NCI-H1694 treated with DMSO at 0.1 percent for 48 hours (cell line): ENCODE measurements at places on chromosomes 2 and 18.

- no peak for DNase-seq
Observed at GRCh38 chr2:47618272-47618552, 164.7 kb upstream of the MSH6 start.

GRCh38 chr2:145801210-145801609 lies 1281.3 kb upstream of the ZEB2 start:
- no peak for DNase-seq

DNA sequence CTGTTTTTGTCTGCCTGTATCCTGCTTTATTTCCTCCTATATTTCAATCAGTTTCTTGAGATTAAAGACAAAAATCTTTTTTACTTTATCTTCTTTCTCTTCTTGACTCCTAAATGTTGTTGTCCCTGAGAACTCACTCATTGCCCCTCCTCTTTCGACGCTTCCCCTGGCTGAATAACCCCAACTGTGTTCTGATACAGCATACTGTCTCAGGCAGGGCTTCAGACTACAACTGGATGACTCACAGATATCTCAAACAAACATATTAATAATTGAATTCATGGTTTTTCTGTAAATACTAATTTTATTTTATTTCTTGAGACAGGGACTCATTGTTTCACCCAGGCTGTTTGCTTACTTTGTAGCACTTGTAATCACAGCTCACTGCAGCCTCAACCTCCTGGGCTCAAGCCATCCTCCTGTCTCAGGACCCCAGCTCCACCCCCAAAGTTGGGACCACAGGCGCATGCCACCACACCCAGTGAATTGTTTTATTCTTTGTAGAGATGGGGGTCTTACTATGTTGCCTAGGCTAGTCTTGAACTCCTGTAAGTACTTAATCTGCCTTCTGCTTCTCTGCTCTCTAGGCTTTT lies 9.4 kb downstream of the ITGAV start:
- no peak for DNase-seq

GRCh38 chr2:73078457-73079411 lies 7.2 kb upstream of the SFXN5 start:
- no peak for DNase-seq

DNA sequence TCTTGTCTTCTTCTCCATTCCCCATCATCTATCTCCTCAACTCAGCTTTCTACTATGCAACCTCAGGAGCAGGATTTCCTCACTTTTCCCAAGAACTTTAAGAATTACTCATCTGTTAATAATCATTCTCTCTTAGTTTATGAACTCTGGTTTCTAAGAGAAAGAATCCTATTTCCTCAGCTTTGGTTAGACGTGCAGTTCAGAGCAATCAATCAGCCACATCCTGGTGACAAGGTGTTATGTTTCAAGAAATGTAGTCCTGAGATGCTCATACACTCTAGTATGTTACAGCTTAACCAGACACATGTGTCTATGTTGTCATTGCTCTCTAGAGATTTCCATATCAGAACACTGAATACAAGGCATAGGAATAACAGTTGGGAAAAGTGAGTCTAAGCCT lies 277.9 kb downstream of the MBD2 start:
- no peak for DNase-seq

DNA sequence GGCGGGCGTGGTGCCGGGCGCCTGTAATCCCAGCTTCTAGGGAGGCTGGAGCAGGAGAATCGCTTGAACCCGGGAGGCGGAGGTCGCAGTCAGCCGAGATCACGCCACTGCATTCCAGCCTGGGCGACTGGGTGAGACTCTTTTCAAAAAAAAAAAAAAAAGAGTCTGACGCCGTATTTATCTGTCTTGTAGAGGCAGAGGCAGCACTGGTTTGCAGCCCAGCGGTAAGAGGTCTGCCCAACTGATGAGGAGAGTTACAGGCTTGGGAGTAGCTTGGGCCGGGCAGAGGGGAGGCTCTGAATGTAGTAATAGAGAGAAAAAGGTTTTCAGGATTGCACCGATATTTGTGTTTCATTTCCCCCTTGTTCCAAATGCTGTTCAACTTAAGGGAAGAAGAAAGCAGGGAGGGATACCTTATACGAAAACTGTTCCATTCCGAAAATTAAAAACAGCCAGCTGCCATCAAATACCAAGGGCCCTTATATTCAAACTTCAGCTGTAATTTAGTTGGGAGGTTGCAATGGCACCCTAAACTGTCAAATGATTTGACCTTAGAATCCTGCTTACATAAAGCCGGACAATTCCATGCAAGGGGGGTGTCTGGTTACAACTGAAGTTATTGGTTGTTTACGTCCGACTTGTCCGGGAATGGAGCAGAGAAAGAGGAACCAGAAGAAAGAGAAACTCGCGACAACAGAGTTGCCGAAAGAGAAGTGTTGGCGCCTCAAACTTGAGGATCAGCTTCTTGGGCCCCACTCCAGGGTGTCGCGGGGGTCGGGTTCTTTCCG lies 9.2 kb upstream of the SP9 start:
- DNase-seq = no peak

DNA sequence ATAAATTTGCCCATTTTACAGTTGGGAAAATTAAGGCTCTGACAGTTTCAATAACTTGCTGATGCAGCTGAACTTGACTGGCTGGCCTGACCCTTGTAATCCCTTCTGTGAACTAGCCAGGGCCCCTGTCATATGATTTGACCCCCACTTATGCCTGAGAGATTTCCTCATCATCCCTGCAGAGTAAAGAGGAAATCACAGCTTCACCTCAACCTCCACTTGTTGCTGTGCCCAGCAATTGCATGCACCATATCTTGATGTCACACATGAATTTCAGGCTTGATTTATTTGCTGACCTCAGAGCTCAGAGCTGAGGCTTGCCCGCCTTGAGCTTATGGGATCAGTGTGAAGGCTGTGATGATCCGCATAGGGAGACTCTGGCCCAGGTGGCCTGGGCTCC lies 108.1 kb downstream of the ACOXL start:
- no peak for DNase-seq

- DNase-seq = no peak
Observed at GRCh38 chr2:231347638-231348037, 47.9 kb upstream of the B3GNT7 start.

DNA sequence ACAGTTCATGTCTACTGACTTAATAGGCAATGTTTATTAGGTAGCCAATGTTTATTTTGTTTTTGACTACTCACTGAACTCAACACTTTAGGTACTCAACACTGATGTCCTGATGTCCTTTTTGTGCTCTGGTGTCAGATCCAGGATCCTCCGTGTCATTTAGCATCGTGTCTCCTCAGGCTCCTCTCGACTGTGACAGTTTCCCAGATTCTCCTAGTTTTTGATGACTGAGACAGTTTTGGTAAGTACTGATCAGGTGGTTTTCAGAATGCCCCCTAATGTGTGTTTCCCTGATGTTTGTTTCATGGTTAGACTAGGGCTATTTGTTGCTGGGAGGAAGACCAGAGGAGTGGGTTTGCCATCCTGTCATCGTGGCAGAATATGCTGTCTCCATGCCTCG lies 719.7 kb upstream of the SOX11 start:
- no peak for DNase-seq

GRCh38 chr2:6724605-6725140 lies 141.0 kb downstream of the CMPK2 start:
- DNase-seq = no peak

DNA sequence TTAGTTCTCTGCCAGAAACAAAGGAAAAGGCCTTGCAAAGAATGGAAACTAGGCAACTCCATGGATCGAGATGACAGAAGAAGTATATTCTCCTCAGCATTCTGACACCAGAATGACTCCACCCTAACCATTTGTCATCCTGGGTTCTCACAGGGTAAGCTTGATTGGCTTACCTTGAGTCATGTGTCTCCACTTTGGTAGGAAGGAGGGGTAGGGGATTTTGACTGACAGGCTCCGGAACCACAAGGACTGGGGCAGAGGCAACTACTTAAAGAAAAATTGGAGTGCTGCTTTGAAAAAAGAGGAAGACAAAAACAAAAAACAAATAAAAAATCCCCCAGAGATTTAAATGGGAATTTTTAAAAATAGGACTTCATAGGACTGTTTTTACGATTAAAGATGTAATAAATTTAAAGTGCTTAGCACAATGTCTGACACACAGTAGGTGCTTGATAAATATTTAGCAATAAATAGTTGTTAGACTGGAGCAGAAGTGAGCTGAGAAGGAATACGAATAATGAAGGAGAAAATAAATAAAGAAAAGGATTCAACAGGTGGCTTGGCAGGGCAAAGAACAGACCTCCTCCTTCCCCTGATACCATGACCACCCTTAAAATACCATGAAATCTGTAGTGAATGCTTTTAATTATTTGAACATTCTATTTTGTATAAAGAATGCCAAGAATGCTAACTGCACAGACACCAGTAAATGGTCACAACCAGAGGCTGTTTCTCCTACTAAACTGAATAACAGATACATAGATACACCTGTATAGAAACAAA lies 230.2 kb downstream of the CDCA7 start:
- DNase-seq = no peak

- DNase-seq = peak; percentile 68
Observed at GRCh38 chr2:171703574-171704347, 16.5 kb downstream of the DYNC1I2 start.

DNA sequence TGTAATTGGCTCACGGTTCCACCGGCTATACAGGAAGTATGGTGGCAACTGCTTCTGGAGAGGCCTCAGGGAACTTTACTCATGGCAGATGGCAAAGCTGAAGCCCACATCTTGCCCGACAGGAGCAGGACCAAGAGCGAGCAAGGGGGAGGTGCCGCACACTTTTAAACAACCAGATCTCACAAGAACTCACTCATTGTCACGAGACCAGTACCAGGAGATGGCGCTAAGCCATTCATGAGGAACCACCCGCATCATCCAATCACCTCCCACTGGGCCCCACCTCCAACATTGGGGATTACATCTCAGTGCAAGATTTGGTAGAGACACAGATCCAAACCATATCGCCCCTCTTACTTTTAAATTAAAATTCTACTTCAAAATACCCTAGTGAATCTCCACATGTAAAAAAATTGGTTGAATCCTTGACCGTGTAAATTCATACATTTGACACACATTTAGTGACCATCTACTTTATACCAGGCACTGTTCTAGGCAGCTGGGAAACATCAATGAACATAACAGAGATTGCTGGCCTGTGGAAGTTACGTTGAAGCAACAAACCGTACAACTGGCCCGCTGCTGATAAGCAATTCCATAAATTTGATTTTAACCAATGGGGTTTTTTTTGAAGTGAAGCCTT lies 87.6 kb downstream of the ALPK2 start:
- DNase-seq = no peak

- no peak for DNase-seq
Observed at GRCh38 chr2:165410276-165410675, 59.2 kb upstream of the CSRNP3 start.

GRCh38 chr18:11308499-11308898 lies 159.1 kb upstream of the PIEZO2 start:
- DNase-seq = no peak

GRCh38 chr18:57794951-57795728 lies 8.0 kb downstream of the ATP8B1 start:
- DNase-seq = no peak

DNA sequence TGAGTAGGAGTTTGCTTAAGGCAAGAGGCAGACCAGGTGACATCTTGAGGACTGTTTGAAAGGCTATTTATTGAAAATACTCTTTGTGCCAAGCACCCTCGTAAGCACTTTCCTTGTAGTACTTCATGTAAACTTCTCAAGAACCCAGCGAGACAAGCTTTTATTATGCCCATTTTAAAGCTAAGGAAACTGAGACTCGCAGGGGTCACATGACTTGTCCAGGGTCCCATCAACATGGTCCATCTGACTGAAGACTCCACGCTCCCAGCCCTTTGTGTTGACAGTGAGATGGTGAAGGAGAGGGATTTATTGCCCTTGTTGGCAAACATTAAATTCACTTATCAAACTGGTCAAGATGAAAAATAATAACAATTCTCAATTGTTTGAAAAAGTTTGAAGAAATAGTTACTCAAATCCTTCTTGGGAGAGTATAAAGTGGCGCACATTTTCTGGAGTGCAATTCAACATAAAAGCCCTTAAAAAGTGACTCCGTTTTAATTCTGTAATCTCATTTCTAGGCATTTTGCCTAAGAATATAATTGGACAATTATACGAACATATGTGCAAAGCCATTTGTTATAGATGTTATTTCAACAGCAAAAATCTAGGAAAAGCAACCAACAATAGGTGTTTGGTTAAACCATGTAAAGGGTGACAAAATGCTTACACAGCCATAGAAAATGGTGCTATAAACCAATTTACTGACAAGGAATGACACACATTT lies 270.5 kb upstream of the NCKAP5 start:
- peak; percentile 97 for DNase-seq

GRCh38 chr2:181264441-181264840 lies 192.7 kb upstream of the ITGA4 start:
- DNase-seq = no peak

GRCh38 chr2:236857246-236857645 lies 228.4 kb upstream of the COPS8 start:
- no peak for DNase-seq
